Karpas-422 (cell line): ENCODE measurements at places on chromosomes 6 and 20. TPM values are rescaled to one million over a fixed set of nuclear protein-coding genes. Genes with fewer than 3 reads are reported as not detected.

The CST5 gene
- total RNA-seq, result not detected in 2 replicates

The LYRM2 gene
- 13.7 and 23.9 TPM in 2 replicates for total RNA-seq

The SLC16A10 gene
- total RNA-seq, result 0.37 and 1.6 TPM in 2 replicates

The VWA7 gene
- 0.29 and 0.34 TPM in 2 replicates for total RNA-seq

The TRAPPC3L gene
- total RNA-seq, result not detected in 2 replicates

The PNLDC1 gene
- 0.11 TPM in 1 of 2 replicates, not detected in the other for total RNA-seq

The COL9A3 gene
- 41.2 and 87.5 TPM in 2 replicates for total RNA-seq

The OR2B6 gene
- total RNA-seq, result not detected in 2 replicates

The LATS1 gene
- total RNA-seq, result 13.5 and 29.7 TPM in 2 replicates

The COL9A1 gene
- total RNA-seq, result not detected in 2 replicates

The HAO1 gene
- not detected in 2 replicates for total RNA-seq
